ENCODE measurements at places on chromosomes 5 and 9.

GRCh38 chr9:95189251-95190098 is 128.0 kb downstream of the FANCC start:
- DNase-seq = peak; percentile 55

DNA sequence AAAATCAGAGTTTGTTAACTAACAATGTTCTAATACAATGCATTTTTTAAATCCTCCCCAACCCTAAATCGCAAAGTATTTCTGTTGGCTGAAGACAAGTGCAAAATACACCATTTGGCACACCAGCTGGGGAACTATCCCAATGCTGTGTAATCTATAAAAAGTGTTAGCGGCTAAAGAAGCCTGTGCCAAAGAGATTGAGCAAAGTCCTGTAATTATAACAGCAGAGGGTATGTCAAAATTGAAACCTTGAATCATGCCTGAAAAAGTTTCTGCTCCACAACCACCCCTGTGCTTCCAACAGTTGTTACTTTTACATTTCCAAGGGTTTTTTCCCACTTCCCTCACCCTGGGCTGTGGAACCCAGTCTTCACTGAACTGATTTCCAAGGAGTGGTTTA is 83.1 kb upstream of the PLPP6 start:
- DNase-seq = no peak

- peak; percentile 43 for DNase-seq
Measured at GRCh38 chr9:38057416-38058195, 11.4 kb downstream of the SHB start.

DNA sequence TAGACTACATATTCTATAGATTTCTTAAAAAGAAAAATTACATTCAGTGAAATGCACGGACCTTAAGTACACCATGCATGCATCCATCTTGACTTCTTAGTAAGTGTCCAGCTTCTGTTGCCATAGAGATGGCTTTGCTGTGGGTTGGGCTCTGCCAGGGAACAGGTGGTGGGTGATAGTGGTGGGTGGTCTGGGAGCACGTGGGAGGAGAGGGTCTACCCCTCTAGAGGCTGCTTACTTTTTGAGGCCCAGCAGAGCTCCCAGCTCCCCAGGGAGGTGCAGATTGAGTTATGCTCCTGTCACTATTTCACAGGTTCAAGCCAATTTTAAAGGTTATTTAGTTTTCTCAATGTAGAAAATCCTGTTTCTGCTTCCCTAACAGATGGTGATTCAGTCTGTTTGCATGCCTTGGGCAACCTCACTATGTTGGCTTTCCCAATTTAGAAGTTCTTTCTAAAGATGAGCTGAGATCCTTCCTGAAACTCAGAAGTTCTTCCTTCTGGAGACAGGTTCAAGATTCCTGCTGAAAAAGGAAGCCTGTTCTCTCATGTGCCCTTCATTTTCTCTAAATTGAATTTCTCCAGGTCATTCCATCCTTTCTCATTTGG is 107.4 kb upstream of the LHFPL2 start:
- DNase-seq = no peak

DNA sequence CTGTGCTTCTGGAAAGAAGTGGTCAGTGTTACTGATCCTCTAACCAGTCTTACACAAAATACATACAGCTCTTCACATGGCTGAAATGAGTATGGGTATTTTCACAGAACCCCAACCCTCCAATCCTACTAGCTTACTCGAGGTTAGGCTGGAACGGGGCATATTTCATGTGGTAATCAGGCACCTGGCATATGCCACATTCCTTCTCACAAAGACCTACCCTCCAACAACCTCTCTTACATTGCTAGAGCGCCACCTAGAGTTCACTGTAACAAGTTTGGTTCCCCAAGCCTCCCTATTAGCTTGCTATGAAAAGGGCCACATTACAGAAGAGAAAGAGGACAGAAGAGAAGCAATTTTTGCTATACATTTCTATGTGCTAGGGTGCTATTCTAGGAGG is 597.3 kb downstream of the PRELID2 start:
- DNase-seq = peak; percentile 28

GRCh38 chr5:59267033-59267432 is 626.5 kb downstream of the PDE4D start:
- no peak for DNase-seq

DNA sequence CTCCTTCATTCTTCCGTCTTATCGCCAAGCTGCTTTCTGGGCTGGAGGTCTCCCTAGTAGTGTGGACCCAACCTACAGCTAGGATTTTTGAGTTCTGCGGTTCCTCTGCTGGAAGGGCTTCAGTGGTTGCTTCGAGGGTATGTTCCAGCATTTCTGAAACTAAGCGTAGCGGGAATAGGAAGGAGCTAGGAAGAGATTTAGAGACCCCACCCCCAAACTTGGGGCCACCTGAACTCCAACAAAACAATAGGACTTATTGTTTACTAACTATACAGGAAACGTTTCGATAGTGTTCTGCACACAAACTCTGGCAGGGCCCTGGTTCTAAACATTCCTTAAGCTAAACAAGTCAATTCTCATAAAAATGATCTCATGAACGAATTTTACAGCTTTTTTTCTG is 346.7 kb downstream of the PLK2 start:
- no peak for DNase-seq

GRCh38 chr9:98094851-98095250 is 24.2 kb downstream of the TRIM14 start:
- no peak for DNase-seq

- no peak for DNase-seq
Measured at GRCh38 chr5:166509085-166509484, 1782.4 kb upstream of the WWC1 start.

DNA sequence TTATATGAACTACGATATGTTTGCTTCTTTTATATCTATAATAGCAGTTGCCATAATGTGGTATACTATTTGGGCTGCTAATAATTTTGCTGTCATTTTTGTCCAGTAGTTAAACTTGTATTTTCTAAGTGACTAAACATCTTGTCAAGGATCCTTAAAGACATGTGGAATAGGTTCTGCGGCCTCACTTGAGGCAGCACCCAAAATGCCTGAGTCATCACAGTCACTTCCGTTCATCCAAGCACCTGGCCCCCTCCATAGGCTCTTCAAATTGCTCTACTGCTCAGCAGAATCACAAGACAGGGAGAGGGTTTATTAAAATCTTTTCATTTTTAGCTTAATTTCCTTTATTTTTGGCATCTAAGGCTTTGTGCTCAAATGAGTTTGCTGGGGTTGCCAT is 259.1 kb downstream of the AOPEP start:
- no peak for DNase-seq

DNA sequence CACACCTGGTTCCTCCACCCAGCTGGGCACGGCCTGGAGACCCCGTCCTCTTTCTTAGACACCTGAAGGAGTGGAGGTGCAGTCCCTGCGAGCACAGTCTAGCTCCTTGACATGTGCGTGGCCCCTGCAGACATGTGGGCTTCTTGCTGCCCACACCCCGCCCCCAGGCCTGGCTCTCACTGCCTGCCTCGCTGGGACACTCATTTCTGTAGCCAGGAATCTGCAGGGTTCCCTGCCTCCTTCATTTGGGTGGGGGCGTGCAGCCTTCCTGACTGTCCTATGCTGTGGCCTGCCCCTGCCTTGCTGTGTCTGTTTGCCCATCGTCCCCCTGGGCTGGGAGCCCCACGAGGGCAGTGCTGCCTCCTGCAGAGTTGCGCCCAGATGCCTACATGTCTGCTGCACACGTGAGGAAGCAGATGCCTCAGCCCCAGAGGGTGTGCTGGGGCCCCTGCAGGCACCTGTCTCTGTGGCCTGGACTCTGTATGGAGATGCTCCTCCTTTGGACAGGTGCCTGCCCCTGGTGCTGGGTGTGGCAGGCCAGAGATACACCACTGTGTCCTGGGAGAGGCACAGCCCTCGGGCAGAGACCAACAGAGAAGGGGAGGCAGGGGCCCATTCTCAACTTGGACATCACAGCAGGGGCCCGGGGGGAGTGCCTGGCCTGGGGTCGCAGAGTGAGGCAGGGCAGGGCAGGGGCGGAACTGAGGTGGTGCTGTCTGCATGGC is 22.6 kb downstream of the FLT4 start:
- no peak for DNase-seq

DNA sequence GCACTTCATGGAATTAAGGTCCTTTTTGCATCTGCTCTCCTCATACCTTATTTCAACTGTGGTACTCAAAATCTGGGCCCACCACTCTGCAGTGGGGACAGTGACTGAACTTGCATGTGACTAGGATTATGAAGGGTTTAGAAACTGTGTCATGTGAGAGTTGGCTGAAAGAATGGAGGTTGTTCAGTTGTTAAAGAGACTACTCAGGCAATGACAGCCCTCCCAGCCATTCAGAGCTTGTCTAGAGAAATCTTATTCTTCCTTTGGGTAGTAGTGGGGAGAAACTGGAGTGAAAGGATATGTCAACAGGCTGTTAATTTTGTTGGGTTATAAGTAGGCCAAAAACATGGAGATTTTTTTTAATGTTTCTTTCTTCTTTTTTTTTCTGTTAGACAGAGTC is 10.3 kb downstream of the AOPEP start:
- no peak for DNase-seq

DNA sequence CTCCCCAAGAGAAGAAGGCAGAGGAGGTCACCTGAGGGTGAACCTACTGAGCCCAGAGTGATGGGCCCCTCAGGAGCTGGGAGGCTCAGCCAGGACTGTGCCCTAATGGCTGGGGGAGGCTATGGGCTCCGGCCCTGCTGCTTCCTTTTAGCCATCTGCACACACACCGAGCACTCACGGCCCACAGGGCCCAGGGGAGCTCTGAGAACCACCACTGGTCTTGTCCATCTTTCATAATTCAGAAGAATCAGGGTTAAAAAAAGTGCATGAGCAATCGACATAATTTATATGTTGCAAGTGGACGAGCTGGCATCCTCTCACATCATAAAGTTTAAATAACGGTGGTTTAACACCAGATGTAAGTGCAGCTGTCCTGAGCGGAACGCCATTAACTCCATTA is 162.1 kb downstream of the FSTL4 start:
- DNase-seq = no peak

DNA sequence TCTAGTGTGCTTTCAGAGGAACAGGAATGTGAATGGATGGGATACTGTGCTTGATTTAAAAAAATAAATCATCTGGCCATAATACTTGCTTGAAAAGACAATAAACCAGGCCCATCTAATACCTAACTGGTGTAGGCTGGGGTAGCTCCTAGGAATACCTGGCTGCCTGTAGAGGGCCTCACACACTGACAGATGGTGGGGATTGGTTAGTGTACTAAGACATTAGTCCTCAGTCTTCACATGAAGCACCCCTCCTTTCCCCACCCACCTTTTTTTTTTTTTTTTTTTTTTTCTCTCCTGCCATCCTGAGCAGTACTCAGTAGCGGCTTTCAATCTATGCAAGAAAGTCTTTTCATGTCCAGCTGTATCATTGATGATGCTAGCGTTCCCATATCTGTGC is 130.5 kb downstream of the ADGRV1 start:
- no peak for DNase-seq

DNA sequence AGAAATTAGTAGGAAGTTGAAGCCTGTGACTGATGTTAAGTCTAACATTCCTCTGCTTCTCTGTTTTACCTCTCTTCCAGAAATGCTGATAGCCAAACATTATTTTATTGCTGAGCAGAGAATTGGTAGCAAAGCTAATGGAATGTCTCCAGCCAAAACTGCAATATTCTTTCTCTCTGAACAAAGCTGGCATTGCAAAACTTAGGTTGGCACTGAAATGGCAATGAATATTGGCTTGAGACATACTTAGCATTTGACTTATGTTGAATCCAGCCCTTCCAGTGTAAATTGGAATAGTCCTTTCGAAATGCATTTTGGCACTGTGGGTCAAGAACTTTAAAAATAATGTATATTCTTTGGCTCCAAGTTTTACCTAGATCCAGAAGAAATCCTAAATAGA is 21.1 kb downstream of the FAF2 start:
- peak; percentile 44 for DNase-seq

DNA sequence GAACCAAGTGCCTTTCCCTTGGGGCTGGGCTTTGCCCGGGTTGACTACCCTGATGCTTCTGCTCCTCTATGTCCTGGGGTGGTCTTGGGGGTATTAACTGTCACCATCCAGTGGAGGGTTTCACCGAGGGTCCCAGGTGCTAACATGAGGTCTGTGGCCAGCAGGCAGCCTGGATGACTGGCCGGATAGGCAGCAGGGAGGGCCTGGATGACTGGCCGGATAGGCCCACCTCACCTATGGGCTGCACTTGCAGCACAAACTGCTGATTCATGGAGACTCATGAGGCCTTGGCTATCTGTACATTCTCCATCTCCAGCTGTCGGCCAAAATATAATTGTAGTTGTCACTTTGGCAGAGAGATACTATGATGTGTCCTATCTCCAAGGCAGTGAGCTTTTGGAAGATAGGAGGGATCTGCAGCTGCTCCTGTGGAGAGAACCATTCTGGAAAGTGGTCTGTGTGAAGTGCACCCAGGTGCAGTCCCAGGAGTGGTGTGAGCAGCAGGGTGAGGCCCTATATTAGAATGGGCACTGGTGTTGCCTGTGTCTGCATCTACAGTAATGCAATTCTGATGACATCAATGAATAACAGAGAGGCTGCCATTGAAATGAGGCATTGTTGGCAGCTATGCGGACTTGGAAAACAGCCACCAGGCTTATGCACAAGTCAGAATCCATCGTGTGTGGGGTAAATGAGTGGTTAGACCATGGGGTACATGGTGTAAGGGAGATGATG is 26.3 kb upstream of the CDKN2AIPNL start:
- DNase-seq = peak; percentile 94

DNA sequence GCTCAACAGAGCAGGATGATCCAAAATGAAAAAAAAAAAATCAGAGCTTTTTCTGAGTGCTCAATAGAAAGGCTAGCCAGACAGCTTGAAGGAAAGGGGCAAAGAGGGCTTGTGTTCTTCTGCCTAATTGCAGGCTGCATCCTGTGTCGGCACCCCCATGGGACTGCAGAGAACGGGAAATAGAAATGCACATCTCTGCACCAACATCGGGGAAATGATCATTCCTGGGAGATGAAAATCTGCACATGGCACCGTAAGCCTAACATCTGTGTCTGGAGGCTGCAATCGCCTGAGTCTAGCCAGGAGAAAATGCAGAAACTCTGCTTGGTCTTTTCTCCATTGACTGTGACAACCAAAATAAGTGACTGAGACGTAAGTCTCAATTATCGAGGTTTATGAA is 243.9 kb downstream of the ICE1 start:
- no peak for DNase-seq

GRCh38 chr5:156974328-156974727 is 11.3 kb upstream of the TIMD4 start:
- no peak for DNase-seq

GRCh38 chr5:32589942-32590869 is 4.8 kb downstream of the SUB1 start:
- DNase-seq = no peak

DNA sequence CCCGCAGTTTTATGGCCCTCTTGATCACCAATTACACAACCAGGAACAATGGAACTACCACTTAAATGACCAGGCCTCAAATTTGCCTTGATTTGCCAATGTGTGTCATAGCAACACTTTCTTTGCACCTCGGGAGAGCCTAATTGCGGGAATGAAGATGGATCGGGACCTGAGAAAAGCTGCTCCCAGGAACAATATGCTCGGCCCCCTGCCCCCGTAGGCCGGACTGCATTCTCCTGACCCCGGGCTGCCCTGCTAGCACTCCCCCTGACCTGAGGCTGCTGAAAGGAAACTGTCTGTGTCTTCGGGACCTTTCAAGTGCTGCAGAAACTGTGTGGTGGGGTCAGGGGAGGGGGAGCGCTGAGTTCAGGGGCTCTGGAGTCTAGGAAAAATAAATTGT is 294.3 kb upstream of the IRX1 start:
- no peak for DNase-seq

GRCh38 chr9:86042199-86042978 is 57.0 kb downstream of the GOLM1 start:
- no peak for DNase-seq

- DNase-seq = no peak
Measured at GRCh38 chr5:81639556-81639955, 111.3 kb downstream of the SSBP2 start.
